Sciatic nerve (tissue), 2 donors: ENCODE measurements at places on chromosomes 12 and 14.

- no peak for DNase-seq
Measured at GRCh38 chr12:8819666-8819980, 2.8 kb upstream of the A2ML1 start.

- DNase-seq = no peak
Measured at GRCh38 chr14:71339650-71340415, 432.6 kb downstream of the PCNX1 start.

- DNase-seq = no peak
Measured at GRCh38 chr12:13536219-13536910, 339.8 kb downstream of the EMP1 start.

GRCh38 chr14:93034671-93034994, 81.1 kb downstream of the ITPK1 start:
- no peak for DNase-seq

DNA sequence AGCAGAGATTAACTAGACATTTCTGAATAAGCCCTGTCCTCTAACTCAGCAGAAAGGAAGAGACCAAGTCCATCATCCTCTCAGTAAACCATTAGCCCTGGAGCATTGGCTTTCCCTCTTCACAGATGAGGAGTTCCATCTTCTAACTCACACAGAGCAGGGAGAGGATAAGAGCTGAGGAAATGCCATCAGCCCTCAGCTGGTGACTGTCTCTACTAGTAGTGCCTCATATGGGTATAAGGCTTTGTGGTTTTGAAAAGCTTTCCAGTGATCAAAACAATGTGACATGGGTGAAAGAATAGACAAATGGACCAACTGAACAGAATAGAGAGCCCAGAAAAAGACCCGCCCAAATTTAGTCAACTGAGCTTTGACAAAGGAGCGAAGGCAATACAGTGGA, 197.2 kb upstream of the NUDT4 start:
- DNase-seq = no peak

DNA sequence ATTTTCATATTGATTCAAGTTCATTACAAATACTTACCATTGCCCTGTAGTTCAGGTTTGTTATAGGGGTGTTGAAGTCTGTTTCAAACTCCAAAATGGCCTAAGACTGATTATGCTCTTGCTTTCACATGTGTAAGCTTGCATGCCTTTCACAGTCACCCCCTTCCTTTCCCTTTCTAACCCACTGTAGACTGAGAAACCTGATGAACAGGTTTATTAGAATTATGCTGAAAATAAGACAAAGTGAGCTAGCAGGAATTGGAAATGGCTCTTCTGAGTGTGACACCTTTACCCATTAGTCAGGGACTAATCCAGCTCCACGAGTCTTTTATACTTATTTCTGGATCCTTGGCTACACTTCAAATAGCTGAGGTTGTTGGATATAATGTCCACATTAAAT, 38.9 kb downstream of the FBXO33 start:
- no peak for DNase-seq

- no peak for DNase-seq
Measured at GRCh38 chr12:63362791-63363190, 211.8 kb upstream of the AVPR1A start.

GRCh38 chr14:102215576-102216250, 76.0 kb downstream of the WDR20 start:
- no peak for DNase-seq

- peak; percentile 86 for DNase-seq
Measured at GRCh38 chr14:42224053-42224888, 617.6 kb downstream of the LRFN5 start.

DNA sequence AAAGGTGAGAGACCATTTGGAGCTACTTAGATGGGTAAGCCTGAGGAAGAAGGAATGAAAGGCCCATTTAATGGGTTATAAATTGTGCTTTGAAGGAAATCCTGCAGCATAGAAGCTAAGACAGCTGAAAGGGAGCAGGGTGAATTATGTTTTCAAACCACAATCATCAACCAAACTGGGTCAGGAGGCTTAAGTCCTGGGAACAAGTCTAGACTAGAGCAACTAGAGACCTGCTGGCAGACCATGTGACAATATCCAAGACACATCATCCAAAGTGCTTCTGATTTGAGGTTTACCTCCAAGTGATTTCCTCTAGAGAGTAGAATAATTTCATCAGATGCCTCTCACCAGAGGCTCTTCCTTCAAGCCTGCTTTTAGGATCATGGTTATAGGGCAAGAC, 53.7 kb downstream of the MAP3K9 start:
- DNase-seq = no peak

GRCh38 chr14:77620222-77620870, 3.9 kb upstream of the SPTLC2 start:
- no peak for DNase-seq

DNA sequence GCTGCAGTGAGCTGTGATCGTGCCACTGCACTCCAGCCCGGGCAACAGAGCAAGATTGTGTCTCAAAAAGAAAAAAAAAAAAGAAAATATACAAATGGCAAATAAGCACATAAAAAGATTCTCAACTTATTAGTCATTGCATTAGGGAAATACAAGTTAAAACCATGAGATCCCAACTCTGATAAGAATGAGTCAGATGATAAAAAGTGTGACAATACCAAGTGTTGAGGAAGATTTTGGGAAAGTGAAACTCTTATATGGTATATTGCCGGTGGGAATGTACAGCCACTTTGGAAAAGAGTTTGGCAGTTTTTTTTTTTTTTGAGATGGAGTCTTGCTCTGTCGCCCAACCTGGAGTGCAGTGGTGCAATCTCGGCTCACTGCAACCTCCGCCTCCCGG, 7.6 kb upstream of the PRPF40B start:
- no peak for DNase-seq

DNA sequence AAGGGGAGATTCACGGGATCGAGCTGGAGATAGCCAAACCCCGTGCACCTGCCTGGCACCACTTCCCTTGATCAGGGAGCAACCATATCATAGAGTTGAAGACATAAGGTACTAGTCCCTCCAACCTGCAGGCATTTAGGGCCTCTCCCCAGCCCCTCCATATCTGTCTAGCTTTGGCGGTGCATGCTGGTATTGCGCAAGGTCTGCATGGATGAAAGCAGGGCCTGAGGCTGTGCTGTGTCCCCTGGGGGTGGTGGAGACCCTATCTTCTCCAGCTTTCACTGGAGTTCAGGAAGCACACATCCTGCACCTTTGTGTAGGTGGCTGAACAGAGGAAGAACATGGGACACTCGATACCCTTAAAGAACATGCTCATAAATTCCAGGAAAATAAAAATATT, 46.9 kb downstream of the KCTD10 start:
- DNase-seq = no peak

DNA sequence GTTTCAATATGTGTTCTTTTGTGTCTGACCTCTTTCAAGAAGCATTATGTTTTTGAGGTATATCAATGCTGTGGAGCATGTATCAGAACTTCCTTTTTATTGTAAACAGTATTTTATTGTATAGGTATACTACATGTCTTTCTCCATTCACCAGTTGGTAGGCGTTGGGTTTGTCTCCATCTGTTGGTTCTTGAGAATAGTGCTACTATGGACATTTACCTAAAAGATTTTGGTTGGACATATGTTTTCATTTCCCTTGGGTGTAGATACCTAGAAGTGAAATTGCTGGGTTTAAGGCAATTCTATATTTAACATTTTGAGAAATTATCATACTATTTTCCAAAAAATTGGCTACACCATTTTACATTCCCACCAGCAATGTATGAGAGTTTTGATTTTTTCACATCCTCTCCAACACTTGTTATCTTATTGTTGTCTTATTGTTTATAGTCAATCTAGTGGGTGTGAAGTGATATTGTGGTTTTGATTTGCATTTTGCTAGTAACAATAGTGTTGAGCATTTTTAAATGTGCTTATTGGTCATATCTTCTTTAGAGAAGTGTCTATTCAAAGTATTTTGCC, 409.2 kb downstream of the IPO8 start:
- no peak for DNase-seq
